ENCODE measurements at places on chromosomes 6 and 20.

DNA sequence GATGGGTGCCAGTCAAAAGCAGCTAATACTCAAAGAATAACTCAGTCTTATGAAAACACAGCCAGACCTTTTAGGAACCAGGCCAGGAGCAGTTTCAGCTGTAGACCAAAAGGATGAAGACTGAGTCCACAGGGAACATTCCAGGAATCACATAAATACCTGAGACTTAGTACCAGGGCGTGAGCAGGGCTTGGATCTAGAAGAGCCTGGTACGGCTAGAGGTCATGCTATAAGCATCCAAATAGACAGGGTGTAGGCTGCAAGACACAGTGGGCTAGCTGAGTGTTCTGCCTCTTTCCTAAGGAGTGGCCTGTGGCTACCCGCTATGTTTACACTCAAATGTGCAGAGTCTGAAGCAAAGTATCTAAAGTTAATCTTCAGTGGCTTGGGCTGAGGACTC is 29.5 kb upstream of the LRRC1 start:
- no peak for DNase-seq

- DNase-seq = no peak
Measured at GRCh38 chr6:119076576-119077390, 1.7 kb downstream of the FAM184A start.

DNA sequence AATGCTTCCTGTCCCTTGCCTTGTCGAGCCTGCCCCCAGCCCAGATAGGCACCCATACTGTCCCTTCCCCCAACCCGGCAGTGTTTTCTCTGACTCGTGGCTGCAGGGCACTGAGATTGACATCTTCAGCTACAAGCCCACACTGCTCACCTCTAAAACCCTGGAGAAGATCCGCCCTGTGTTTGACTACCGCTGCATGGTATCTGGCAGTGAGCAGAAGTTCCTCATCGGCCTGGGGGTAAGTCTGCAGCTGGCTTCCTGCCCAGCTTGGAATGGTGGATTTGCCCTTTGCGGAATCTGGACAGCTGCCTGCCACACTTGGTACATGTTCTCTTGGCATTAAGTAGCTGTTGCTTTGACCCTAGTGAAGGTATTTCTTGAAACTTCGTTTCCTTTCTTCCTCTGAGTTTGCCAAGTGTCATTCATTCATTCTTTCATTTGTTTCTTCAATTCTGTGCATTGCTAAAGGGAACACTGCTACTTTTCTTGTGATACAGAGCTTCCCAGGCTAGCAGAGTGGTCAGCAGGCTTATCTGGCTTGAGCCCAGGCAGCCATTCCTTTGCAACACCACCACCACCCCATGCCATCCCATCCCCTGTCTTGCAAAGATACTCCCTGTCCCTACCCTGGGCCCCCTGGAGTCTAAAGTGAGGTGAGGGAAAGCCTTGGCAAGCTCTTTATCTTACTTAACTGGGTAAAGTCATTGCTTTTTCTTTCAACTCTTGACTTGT is 26.2 kb downstream of the CCDC167 start:
- DNase-seq = no peak

DNA sequence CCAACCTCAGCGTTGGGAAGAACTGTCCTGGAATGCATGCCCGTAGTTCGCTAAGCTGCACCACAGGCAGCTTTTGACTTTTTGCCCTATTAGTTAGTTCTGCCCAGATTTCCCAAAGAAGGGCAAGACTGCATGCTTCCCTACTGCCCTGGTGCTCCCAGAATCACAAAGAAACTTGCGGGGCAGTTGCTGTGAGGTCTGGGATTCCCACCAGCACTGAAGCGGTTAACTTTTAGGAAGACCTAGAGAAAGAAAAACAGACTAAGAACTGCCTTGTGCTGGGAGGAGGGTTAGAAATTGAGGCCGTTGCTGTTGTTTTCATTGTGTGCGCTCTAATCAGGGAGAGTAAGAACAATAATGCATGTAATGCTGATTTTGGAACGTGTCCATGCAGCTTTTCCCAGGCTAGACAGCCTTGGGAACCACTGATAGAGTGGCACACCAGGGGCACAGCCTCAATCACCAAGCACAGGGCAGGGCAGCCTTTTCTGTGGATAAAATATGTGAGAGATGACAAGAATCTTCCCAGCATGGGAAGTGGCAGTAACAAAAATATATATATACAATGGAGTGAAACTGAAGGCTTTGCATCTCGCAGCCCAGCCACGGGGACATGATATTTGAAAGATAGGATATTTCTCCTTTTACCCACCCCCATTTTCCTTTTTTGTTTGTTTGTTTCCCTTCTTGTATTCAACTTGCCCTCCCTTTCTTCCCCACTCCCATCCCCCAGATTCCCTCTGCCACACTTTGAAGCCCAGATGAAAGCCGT is 137.7 kb upstream of the HEY2 start:
- DNase-seq = no peak

DNA sequence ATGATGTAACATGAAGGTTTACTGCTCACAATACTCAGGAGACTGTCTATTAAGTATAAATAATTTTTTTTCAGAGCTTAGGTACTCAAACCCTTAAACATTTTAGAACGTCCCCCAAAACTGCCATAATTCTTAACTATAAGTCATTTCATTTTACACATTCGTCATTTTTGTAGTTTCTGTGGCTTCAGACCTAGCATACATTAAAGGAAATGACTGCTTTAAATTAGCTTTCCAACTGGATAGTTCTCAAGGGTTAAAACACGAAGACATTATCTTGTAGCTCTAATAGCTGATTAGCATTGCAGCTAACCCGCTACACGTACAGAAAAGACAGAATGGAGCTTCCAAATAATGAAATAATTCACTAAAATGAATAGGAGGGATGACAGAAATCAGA is 24.9 kb upstream of the PLN start:
- no peak for DNase-seq

DNA sequence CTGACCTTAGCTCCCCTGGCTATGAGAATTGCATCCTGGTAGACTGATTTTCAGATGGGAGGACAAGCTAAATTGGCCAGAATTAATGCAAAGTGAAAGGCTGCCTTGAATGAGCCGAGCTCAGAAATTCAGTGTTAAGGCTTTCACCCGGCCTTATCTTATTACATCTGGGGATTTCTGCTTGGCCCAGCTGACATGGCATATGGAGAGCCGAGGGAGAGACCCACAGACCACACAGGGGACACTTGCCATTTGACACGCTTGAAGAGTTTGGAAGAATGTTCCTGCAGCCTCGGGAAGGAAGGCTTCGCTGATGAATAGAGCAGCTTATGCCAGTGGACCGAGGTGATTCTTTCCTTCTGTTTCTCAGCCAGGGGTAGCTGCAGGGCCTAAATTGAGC is 9.0 kb downstream of the MOCS3 start:
- no peak for DNase-seq

- DNase-seq = no peak
Measured at GRCh38 chr20:3081641-3082040, 2.9 kb downstream of the AVP start.

DNA sequence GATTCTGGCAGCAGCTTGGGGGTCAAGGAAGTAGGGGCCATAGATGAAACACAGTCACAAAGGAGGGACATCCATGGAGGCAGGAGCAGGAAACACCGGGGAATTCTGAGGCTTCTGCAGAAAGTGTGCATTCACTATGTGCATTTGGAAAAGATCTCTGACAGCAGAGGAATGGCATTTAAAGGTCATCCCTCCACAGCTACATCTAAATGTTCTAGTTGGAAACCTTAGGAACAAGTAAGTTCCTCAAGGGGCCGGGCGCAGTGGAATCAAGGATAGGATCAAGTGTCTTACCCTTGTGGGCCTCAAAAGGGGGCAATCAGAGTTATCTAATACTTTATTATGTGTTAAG is 8.8 kb downstream of the C6orf136 start:
- no peak for DNase-seq

DNA sequence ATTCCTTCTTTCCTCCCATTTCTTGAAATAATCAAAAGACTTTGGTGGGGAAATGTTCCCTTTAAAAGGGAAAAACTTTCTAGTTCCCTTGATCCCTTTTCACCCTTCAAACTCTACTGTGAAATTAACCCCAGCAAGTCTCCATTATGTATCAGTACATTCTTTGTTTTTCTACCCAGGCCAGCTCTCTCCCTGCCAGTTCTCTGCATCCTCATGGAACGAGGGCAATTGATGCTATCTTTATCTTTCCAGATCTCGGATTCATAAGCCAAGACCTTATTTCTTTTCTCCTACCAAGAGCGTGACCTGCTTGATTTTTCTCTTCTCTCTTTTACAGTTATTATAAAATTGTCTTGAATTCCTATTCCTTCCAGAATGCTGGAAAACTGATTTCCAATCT is 75.8 kb downstream of the ADGRB3 start:
- no peak for DNase-seq

DNA sequence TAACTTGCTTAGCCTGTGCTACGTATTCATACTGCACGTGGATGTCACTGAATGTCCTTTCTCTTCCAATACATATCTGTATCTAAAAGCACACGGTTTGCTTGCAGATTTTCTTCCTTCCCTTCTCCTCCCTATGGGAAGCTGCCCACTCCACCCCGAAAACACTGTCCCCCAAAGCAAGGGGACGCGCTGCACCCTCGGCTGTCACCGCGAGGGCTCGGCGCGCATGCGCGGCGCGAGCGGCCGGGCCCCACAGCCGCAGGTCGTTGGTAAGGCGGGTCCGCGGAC is 659 bp downstream of the TMX4 start:
- DNase-seq = peak; percentile 70

DNA sequence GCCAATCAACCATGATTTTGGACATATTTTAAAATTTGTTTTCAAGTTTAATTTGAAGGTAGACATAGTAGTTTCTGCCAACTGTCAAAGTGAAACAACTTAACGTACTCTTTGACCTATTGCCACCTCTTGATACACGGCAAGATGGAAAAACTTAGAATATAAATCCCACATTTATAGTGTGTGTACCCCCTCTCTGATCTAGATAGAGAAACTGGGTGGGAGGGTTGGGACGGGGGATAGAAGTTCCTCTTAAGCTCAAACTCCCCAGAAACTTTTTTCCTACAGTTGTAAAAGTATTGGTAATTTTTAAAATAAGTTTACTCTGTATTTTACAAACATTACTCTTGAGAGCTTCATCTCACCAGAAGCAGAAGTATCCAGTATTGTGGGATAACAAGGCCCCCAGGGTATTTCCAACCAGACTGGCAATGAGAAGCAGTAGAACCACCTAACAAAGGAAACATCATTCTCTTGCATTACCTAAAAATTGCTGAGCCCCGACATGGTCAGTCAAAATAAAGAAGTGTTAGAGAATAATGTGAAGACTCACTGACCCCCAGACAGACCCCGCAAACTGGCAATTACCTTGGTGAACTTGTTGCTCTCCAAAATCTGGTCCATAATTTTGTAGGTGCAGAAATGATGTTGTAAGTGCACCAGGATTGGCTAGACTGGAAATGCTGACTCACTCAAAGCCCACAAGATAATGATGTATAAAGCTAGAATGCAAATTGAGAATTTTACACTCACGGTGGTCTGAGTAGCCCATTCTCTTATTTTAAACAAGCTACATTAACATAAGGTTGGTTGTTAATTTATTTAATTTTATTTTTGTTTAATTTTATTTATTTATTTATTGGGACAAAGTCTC is 74.7 kb upstream of the TNFAIP3 start:
- DNase-seq = no peak

GRCh38 chr20:568097-568652 is 24.6 kb upstream of the CSNK2A1 start:
- DNase-seq = no peak

- no peak for DNase-seq
Measured at GRCh38 chr6:91240878-91241603, 654.2 kb upstream of the MAP3K7 start.

DNA sequence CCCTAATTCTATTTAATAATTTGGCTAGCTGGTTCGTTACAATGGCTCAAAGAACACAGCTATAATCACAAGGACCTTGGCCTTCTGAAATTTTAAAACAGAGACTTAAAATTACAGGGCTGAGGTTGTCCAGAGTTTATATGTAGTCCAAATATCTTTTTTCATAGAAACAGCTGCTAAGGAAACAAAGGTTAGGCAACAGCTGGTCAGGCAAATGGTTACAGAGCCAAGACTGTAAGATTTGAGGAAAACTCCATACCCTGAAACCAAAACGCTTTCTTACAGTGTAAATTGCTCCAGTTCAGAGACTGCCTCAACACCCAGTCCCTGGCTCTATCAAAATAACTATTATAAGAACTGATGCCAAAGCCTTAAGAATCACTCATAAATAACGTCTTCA is 9.7 kb upstream of the ARHGAP18 start:
- DNase-seq = no peak

- DNase-seq = no peak
Measured at GRCh38 chr20:24163506-24163905, 174.9 kb upstream of the GGTLC1 start.

- no peak for DNase-seq
Measured at GRCh38 chr6:70708448-70708847, 40.8 kb downstream of the SMAP1 start.
